ENCODE measurements at places on chromosomes 13 and 19.

GRCh38 chr13:106052200-106052767 is 483.2 kb downstream of the EFNB2 start:
- DNase-seq = no peak

DNA sequence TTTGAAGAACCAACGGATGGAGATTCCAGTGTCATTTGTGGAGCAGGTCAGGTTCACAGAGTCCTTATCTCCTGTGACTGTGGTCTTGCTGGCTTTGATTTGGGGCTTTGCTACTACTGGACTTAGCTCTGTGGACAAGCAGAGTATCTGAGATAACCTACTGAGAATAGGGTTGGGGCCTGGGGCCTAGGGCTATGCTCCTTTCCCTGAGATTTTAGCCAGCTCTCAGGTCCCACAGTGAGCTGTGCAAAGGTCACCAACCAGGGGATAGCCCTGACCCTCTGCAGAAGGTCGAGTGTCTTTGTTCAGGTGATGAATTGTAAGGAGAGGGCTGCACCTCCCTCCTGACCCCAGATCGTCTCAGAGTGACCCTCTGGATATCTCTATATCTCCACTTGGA is 9.2 kb downstream of the CEACAM1 start:
- no peak for DNase-seq

GRCh38 chr13:45918597-45918996 is 67.0 kb upstream of the SIAH3 start:
- DNase-seq = no peak

- DNase-seq = no peak
Observed at GRCh38 chr19:46766569-46767317, 20.5 kb upstream of the STRN4 start.

- DNase-seq = no peak
Observed at GRCh38 chr13:48655291-48655690, 1.6 kb downstream of the CYSLTR2 start.

- DNase-seq = no peak
Observed at GRCh38 chr13:89923736-89924135, 1423.8 kb upstream of the MIR17HG start.

DNA sequence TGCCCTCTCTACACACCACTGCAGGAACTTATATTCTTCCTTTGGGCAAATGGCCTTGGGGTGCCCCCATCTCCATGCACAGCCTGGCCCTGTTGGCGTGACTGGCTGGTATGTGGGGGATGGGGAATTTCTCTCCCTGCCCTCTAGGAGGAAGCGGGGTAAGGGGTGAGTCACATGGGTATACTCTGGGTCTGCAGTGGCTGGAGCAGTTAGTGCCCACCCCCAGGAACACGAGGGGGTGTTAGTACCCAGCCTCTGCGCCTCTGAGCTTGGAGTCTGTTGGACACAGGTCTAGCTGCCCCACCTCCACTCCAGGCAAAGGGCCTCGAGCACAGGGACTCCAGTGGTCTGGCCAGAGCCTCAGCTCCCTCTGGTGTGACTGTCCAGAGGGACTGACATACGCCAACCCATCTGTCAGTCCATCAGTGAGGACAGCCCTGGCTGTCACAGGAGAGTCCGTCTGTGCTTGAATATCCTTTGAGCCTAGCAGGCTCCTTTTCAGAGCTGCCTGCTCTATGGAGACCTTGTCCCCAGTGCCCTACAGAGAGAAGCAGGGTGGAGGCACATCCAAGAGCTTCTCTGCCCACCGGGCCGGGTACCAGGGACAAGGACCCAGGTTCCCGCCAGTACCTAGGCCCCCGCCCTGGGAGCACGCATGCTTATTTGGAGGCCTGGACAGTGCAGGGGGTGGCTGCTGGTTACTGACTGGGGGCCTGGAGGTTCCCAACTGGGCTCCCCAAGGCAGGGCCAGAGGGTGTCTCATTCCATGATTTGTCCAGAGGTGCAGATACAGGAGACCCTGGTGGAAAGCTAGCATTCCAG is 66.6 kb downstream of the CHST8 start:
- no peak for DNase-seq

DNA sequence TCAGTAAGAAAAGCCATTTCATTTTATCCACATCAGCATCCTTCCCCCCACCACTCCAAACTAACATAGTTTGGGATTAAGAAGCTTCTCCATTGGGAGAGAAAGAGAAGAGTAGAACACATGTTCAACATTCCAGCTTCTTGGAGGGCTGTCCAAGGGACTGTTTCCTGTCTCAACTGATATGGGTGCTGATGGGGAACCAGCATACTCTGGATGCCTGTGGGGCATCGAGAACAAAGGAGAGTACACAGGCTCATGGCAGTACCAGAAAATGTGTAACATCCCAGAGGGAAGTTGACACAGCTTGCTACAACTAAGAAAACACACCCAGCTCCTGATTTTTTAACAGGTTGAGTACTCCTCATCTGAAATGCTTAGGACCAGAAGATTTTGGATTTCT is 24.7 kb downstream of the SUCLA2 start:
- DNase-seq = no peak

DNA sequence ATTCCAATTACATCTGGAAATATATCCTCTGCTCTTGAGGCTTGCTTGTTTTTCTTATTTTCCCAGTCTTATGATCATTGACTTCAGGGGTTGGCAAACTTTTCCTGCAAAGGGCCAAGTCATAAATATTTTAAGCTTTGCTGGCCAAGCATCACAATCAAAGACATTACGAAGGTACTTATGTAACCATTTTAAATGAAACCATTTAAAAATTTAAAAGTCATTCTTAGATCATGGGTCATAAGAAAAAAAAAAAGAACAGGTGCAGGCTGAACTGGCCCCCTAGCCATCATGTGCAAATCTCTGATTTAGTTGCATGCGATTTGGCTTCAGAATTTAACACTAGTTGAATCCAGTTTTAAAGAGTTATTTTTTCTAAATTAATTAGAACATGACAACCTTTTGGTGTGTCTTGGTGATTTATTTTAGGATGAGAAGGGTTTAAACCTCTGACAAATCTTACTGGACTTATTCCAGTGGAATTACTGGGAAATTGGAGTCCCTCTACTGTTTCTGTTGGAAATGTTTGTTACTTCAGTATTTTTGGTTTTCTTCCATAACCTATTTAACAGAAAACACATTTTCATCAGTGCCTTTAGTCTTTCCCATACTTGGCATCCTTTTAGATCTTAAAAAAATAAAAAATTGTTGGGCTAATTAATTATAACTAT is 148.1 kb downstream of the NHLRC3 start:
- DNase-seq = no peak

DNA sequence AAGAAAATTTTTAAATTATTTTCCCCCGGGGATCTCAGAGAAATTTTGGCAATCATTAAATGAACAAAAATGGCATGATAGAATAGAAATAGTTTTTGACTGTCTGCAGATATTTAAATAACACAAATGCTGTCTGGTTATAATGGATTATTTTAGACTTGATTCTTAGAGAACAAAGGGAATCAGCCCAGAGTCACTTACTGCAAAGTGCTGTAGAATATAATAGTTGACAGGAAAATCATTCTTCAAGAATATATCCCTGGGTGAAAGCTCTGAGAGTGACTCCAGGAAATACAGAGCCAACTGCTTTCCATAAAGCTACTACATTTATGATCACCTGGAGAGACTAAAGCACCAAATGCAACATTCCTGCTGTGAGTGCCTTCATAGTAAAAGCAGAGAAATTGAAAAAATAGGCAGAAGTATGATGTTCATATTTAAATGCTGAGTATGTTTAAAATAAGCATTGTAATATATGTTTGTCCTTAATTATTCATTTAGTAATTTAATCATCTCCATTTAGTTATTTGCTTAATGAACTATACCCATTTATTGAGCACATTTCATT is 1765.8 kb downstream of the SLITRK1 start:
- no peak for DNase-seq

DNA sequence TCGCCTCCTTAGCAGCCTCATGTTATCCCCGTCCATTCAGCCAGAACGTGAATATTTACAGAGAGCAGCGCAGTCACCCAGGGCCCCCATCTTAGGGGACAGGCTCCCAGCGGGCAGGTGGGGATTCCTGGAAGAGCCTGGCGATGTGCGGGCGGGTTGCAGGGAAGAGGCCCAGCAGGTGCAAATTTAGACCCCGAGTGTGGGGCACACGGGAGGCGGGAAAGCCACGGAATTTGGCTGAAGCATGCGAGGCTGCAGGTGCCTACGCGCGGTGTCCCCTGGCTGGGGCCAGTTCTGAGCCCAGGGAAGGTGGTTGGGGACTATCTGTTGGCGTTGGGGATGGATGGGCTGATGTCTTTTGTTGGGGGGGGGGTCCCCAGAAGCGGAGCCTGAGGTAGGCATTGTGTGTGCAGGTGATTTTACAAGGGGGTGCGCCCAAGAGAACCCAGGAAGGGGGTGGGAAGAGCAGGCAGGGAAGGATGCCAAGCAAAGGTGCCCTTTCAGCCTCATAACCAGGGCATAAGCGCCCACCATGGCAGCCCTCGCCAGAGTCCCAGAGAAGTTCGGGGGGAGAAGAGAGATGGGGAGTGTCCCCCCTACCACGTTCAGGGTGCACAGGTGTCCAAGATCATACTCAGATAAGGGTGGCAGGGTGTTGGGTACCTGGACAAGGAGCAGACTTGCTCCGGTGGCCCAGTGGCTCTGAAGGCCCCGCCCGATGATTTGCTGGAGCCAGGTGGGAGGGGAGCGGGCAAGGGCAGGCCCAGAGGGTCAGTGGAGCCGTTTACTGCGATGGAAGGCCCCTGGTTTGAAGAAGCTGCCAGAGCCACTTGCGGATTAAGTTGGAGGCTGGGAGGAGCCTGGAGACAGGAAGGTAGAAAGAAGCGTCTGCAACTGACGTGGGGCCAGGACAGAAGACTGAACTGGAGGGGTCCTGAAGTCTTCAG is 1.2 kb downstream of the TPGS1 start:
- DNase-seq = no peak

Measured in spinal cord (tissue), 10 donors.